ENCODE measurements at places on chromosomes 3 and 15. TPM values are rescaled to one million over a fixed set of nuclear protein-coding genes. Genes with fewer than 3 reads are reported as not detected.

DNA sequence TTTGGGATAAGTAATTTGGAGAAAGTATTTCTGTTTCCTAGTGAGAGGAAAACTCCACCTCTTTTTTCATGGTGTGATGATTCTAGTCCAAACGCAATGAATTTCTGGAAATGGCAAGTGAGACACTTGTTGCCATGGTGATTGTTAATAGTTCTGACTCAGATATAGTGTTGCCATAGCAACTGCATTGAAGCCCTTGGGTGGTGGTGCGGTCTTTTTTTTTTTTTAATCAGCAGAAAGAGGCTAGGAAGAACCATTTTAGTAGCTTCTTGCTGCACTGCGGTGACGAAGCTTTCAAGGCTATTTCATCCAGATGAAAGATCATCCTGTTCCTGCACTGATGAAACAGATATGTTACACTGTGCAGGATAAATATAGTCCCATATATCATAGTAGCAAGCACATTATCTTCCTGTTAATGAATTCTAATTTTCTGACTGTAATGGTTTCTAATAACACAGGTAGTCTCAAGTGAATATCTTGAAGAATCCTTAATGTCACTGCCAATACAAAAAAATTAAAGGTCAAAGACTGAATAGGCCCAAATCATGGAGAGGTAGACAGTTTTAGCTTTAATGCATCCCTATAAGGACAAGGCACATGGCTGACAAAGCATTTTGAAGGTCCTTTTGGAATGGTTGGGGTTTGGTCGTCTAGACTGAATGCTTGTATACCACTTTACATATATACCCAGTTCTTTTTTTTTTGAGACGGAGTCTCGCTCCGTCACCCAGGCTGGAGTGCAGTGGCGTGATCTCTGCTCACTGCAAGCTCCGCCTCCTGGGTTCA lies 125.1 kb upstream of the ZBTB20 start:
- ATAC-seq, result no peak

- ATAC-seq, result no peak
These were observed 3.0 kb downstream of the MEIS2 start for GRCh38 chr15:37097144-37097919.

DNA sequence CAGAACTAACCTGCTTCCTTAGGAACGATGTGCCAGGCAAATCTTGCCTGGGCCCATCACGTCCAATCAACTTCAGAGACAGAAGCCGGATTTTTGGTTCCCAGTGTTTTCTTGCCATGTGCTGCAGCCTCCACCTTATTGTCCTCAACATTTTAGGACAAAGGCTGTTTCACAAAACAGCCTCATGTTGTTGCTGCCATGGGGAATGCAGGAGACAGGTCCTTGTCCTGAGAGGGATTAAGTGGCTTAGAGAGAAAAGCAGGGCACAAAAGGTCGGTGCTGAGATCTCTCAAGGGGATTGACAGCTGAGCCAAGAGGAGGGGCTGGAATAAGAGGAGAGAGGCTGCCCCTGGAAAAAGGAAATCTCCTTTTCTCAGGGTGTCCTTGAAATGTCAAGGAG lies 11.3 kb upstream of the NMNAT3 start:
- no peak for ATAC-seq

- peak; percentile 22 for ATAC-seq
These were observed 27.5 kb upstream of the MASP1 start for GRCh38 chr3:187318819-187319616.

DNA sequence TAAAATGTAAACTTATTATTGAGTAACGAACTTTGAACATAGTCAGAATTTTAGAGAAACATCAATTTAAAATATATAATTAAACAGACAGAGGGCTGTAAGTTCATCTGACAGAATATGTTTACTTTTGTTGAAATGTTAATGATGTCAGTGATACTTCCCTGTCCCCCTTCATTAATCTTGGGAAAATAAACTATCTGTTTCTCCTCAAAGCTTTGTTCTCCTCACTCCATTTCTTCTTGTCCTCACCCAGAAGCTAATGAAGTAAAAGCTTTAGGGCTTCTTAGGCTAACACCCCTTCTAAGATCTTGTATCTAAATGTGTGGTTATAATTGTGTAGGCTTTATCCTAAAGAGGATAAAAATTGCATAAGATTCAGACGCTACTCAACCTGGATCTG lies 1031.8 kb downstream of the FHIT start:
- no peak for ATAC-seq

The RPL14 gene
- total RNA-seq, result 364 TPM

GRCh38 chr3:89266074-89266473 lies 158.7 kb downstream of the EPHA3 start:
- ATAC-seq, result no peak

GRCh38 chr3:120410541-120410940 lies 40.3 kb downstream of the FSTL1 start:
- no peak for ATAC-seq

- peak; percentile 78 for ATAC-seq
These were observed 376 bp downstream of the KPNA4 start for GRCh38 chr3:160564949-160565441.

- ATAC-seq, result no peak
These were observed 116.7 kb downstream of the FHIT start for GRCh38 chr3:61134532-61134931.

DNA sequence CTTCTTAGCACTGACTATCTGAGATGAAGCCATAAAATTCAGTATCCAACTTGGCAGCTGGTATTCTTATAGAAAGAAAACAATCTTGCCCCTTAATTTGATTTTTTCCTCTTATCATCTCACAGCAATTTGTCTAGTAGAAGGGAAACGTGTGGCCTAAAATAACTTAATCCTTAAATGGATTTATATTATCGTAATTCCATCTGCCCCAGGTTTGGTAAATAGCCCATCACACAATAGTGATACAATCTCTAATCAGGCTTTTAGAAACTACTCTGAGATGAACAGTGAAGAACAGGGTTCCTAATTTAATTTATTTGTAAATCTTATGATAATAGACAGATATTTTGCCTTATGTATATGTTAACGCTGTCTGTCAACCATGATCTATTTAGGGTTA lies 24.8 kb downstream of the PEX5L start:
- no peak for ATAC-seq

DNA sequence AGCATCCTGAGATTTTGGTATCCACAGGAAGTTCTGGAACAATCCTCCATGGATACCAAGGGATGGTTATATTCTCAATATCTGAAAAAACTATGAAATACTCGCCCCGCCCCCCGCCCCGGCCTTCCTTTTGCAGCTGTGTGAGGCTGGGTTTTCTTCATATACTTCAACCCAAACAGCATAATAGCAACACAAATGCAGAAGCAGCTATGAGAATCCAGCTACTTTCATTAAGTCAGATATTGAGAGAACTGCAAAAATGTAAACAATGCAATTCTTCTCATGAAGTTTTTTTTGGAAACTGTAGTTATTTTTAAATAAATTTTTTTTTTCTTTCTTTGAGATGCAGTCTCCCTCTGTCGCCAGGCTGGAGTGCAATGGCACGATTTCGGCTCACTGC lies 10.9 kb upstream of the IDH2 start:
- ATAC-seq, result no peak

DNA sequence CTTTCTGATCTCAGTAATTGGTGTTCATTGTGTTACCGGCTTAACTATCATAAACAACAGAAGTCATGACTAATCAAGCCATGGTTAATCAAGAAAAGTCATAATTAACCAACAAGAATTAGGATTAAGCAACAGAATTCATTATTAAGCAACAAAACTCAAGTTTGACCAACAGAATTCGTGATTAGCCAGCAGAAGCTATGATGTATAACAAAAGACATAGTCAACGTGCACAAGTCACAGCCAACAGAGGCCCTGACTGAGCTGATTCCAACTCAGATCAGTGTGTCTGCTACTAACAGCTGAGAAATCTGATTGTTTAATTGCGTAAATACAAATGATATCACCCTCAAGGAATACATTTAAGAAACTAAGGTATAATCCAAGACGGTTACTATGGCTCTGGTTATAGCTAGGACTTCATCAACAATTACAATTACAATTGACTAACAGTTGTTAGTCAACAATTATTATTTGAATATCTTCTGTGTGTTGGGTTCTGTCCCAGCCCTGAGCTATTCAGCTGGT lies 67.7 kb downstream of the RARB start:
- ATAC-seq, result no peak

The SEMA7A gene
- total RNA-seq, result 0.93 TPM

GRCh38 chr3:160842021-160843005 lies 86.3 kb downstream of the PPM1L start:
- ATAC-seq, result no peak

The HHLA2 gene
- not detected for total RNA-seq

The HRG gene
- total RNA-seq, result not detected

DNA sequence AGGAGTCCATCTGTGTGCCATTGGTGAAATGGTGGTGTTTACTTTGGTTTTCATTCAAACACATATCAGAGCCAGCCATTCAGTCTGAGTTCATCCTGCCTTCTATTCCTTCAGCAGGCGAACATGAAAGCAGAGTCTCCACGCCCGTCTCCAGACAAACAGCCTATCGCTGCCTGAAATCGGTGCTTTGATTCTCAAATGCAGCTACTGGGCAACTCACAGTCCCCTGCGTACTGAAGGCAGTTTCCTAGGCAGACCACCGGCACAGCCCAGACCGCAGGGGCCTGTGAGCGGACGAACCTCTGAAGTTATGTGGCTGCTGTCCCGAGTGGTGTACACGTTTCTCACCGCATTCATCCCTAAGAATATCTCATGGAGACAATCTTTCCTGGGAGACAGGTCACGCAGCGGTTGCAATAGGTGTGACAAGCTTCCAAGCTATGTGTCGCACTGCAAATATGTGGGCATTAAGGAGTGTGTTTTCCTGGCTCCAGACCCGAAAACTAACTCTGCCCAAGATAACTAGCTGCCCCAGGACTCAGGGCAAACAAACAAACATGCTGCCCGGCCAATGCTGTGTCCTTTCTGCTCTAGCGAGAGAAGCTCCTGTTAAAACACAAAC lies 16.9 kb upstream of the RYR3 start:
- no peak for ATAC-seq

GRCh38 chr3:115550285-115550761 lies 73.0 kb upstream of the GAP43 start:
- ATAC-seq, result peak; percentile 59

DNA sequence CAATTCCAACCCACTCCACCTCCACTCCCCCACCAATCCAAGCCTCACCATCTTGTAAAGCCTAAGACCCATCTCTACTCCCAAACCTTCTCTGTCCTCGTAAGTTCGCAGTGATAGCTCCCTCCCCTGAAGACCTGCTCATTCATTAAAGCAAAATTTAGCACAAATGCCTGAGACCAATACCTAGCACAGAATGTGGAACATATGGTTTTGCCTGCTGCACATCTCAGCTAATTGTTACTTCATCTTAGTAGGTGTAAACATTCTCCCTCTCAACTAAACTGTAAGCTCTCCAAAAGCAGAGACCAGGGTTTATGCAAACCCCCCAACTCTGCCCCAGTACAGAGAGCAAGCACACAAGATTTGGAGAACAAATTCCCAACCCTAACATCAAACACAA lies 20.5 kb downstream of the DCLK3 start:
- ATAC-seq, result no peak

The SH3GL3 gene
- 0.94 TPM for total RNA-seq

DNA sequence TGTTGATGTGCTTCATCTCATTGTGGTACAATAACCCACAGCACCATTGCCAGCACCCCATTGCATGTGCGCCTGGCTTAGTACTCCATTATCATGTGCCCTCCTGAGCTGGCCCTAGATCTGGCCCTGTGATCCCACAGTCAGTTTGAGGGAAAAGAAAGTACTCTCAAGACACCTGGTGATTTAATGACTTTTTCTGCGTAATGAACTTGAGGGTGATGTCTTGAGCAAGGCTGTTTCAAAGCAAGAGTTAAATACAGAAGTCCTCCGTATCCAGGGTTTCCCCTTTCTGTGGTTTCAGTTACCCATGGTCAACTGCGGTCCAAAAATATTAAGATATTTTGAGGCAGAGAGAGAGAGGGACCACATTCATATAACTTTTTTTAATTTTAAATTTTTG lies 16.3 kb downstream of the C3orf20 start:
- ATAC-seq, result no peak

The FBXO45 gene
- 16.6 TPM for total RNA-seq

GRCh38 chr15:95277266-95277665 lies 1045.9 kb downstream of the MCTP2 start:
- ATAC-seq, result no peak

The OXNAD1 gene
- total RNA-seq, result 12.8 TPM

DNA sequence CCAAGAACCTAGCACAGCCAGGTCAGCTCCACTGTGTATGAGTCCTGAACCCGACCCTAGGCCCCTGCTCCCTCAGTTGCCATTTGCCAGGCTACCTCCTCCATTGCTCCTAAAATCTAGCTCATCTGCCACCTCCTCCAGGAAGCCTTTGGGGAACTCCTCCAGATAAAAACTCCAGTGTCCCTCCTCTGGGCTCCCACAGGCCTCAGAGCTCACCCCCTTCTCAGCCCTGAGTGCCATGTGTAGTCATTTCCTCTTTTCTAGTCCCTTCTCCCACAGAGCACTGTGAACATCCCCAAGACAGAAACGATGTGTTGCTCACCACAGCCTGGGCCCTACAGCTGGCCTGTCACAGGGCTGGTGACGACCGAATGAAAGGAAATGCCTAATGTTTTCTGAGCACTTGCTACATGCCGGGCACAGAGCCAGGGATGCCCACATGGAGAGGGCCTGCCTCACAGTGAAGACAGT lies 61.0 kb downstream of the IQSEC1 start:
- ATAC-seq, result peak; percentile 75

The CTXN2 gene
- not detected for total RNA-seq

- ATAC-seq, result no peak
These were observed 18.2 kb downstream of the SSR3 start for GRCh38 chr3:156536524-156537316.

The ANKRD63 gene
- total RNA-seq, result not detected

DNA sequence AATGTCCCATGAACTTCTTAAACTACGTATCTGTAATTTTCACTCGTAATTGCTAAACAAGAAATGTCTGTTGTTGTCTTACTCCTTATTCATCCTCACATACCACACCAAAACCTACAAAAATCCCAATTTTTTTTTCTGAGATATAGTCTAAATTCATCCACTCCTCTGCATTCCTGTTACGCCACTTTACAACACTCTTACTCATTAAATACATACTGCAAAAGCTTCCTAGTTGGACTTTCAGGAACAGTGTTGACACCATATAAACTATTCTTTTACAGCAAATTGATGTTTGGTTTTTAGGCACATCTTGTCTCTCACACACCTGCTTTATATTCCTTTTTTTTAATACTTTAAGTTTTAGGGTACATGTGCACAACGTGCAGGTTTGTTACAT lies 934.9 kb upstream of the CADM2 start:
- ATAC-seq, result no peak
